CD4-positive, alpha-beta T cell treated with Interleukin-6 for 4 hours (primary cell): ENCODE measurements at places on chromosomes 2 and 18.

DNA sequence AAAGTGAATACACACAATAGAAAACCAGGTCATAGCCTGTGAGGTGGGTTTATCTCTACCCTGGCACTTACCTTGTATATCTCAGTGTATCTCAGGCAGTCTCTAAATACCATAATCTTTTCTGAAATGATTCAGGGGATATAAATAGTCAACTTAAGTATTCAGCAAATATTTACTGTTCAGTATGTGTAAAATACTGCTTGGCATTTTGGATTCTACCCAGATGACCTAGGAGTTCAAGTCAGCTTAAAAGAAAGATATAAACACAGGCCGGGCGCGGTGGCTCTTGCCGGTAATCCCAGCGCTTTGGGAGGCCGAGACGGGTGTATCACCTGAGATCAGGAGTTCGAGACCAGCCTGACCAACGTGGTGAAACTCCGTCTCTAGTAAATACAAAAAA lies 23.8 kb downstream of the GRHL1 start:
- DNase-seq = no peak

- DNase-seq = peak; percentile 27
Observed at GRCh38 chr2:179096090-179096489, 46.2 kb upstream of the CCDC141 start.

DNA sequence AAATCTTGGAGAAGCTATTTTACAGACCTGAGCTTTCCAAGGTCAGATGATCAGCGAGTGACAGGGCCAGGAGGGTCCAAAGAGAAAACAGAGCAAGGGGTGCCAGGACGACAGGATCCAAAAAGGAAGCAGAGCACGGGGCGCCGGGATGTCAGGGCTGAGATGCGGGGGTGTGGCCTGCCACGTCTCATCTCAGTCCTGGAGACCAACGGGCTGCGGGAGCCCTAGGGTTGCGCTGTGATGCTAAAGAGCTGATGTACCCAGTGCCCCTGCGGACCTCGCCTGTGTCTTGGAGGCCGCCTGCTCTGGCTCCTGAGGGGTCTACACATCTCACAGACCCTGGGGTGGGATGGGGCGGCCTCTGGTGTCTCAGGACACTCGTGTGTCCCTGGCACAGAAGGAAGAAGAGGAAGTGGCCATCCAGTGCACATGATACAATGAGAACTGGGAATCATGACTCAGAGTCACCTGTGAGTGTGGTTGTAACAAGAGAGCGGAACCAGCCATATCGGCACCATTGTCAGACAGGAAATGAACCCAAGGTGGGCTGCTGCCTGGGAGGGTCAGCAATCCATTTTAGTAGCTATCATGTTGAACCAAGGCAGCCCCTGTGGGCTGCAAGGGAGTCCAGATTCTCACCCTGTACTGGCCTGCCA lies 97.8 kb downstream of the MYT1L start:
- no peak for DNase-seq

DNA sequence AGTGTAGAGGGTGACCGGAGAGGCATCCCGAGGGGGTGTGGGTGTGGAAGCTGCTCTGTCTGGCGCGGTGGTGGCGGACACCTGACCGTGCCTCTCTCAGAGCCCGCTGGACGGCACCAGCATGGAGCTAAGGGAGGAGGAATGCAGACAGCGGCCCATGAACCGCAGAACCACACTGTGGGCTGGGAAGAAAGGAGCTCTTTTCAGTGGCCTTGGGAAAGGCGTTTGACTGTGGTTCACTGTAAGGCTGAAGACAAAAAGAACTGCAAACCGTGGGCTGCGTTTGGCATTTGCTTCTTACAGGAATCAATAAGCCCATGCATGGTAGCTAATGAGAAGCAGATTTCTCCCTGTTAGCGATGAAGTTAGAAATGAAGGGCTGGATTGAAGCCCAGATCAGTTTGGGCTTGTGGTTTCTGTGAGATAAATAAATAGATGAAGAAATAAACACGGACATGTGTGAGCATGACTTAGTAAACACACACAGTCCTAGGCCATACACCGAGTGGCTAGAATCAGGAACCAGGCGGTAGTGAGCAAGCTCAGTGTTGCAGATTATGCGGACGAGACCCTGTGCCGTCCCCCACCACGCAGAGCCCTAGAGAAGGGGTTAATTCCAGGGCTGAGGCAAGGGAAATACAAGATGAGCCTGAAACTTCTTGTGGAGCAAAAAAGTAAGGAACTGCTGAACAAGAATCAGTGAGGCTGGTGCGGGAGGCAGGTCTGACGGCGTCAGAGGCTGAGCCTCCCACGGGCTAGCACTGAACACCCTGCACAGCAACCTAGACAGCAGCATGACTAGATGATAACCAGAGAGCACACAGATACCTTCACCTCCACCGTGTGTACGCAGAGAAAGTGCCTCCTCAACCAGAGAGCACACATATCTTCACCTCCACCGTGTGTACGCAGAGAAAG lies 29.3 kb upstream of the NFATC1 start:
- no peak for DNase-seq

- DNase-seq = no peak
Observed at GRCh38 chr18:23183411-23184150, 48.3 kb downstream of the CABLES1 start.

- DNase-seq = no peak
Observed at GRCh38 chr18:3084206-3084605, 71.3 kb upstream of the LPIN2 start.

DNA sequence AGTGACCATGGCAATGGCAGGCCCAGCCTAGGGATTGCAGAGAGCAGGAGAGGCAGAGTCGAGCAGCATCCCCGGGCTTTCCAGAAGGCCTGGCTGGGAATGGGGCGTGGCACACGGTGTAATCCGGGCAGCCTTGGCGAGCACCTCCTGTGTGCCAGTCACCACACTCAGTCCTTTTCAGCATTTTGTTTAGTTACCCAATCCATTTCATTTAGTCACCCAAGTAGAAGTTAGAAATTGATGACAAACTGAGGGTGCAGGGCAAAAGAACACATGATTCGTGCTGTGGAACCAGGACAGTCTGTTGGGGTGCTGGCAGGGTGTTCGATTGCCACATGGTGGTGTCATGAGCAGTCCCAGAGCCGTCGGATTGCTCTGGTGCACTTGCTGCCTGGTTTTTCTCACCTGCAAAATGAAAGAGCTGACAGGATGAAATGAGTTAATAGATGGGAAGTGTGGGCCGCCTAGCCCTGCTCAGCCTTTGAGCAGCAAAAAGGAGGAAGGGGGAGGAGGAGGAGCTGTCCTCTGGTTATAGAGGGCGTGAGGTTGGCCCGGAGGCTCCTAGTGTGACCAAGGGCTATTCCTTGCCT lies 299.4 kb downstream of the AGAP1 start:
- no peak for DNase-seq

DNA sequence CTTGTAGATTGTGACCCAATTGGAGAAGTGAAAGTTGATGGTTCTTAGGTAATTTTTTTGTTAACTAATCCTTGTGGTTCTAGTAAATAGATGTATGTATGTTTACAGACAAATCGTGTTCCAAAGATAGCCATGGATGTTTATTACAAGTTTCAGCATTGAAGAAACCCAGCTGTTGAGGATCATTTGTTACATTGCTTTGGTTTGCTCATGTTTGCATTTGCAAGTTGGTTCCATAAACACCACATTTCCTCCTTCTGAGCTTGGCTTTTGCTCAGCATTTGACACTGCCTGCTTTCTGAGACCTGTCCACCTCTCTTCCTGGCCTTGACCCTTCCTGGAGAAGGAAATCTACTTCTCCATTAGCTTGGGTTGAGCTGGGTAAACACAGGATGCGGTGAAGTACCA lies 1.8 kb upstream of the CCDC68 start:
- no peak for DNase-seq

- no peak for DNase-seq
Observed at GRCh38 chr2:135664623-135665068, 77.0 kb upstream of the UBXN4 start.

GRCh38 chr2:183229386-183229785 lies 105.1 kb downstream of the NUP35 start:
- DNase-seq = no peak

DNA sequence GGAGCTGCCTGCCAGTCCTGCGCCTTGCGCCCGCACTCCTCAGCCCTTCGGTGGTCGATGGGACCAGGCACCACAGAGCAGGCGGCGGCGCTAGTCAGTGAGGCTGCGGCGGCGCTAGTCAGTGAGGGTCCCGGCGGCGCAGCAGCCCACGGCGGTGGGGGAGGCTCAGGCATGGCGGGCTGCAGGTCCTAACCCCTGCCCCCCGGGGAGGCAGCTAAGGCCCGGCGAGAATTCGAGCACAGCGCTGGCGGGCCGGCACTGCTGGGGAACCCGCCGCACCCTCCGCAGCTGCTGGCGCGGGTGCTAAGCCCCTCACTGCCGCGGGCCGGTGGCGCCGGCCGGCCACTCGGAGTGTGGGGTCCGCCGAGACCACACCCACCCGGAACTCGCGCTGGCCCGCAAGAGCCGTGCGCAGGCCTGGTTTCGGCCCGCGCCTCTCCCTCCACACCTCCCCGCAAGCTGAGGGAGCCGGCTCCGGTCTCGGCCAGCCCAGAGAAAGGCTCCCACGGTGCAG lies 867.4 kb downstream of the DSC3 start:
- no peak for DNase-seq

DNA sequence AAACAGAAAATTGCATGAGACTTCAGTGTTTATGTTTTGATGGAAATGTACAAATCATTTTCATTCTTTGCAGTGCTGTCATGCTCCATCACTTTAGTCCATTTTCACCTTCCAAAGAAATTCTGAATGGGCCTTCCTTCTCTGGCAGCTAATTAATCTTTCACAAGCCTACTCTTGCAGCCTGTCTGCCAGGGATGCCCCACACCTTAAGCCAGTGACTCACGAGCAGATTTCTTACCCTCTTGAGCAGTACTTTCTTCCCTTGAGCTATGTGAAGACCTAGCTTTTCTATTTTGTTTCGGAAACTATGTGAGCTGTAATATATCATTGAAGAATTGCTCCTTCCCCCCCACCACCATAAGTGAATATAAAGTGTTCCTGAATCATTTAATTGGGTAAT lies 404.3 kb upstream of the VWC2L start:
- DNase-seq = no peak

DNA sequence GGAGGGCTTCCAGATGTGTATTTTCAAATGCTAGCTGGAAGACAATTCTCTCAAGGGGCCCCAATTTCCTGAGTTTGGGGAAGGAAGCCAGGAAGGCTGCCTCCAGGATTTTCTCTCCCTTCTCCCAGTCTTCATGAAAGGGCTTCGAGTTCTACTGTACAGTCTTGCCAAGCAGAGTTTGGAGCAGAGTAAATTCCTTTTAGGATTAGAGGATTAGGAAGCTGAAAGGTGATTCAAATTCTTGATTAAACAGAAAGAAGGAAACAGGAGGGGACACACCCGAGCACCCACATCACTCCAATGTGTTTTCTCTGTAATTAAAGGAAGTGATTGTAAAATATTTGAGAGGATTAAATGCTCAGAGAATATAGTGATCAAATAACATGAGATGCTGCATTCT lies 217.8 kb downstream of the SETBP1 start:
- DNase-seq = no peak

DNA sequence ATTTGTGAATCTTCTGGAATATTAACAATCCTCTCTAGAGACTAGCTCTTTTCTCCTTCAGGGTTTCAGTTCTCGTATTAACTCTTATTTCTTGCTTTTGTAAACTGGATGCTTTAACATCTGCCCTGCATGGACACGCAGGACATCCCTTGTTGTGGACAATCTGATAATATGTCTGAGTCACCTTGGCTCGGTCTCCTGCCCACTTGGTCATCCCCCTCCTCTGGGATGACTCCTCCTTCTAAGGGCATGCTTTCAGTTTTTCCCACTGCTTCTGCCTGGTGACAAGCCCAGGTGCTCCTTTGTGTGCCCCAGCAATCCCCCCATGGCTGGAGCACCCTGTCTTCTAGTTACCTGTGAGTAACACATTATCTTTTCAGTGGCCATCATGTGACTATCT lies 460.5 kb downstream of the DSC3 start:
- DNase-seq = no peak

- no peak for DNase-seq
Observed at GRCh38 chr2:133262893-133263292, 305.4 kb downstream of the NCKAP5 start.

GRCh38 chr2:29014331-29014730 lies 33.2 kb downstream of the TOGARAM2 start:
- DNase-seq = no peak

DNA sequence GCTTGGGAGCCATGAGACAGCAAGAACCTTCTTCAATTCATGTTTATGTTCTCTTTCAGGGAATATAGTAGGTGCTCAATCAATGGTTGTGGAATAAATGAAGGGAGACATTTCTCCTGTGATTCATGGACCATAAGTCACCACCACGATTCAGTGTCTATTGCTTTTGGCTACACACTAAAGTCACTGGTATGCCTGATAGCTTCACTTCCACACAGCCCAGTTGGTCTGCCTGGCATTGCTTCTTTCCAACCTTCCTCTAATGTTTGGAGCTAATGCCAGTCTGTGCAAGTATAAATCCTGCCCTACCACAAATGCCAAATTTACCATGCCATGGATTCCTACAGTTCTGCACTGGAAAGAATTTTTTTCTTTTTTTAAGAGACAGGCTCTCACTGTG lies 1.3 kb upstream of the CXCR1 start:
- no peak for DNase-seq

GRCh38 chr2:15177103-15177502 lies 384.0 kb downstream of the NBAS start:
- DNase-seq = peak; percentile 60

DNA sequence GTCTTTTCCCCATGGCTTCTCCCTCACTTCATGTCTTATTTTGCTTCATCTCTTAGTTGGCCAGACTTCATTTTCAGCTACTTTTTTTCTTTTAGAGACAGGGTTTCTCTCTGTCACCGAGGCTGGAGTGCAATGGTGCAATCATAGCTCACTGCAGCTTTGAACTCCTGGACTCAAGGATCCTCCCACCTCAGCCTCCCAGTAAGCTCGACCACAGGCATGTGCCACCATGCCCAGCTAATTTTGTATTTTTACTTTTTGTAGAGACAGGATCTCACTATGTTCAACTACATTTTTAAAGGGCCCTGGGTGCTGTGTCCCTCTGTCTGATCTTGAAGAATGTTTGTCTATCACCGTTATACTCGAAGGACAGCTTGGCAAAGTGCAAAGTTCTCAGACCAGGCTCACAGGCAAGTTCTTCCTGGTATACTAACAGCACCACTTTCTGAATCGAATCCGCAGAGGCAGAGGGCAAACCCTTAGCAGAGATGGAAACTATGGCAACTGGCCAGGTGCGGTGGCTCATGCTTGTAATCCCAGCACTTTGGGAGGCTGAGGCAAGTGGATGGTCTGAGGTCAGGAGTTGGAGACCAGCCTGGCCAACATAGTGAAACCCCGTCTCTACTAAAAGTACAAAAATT lies 60.9 kb downstream of the SOWAHC start:
- no peak for DNase-seq

- DNase-seq = no peak
Observed at GRCh38 chr2:104852090-104852666, 1.7 kb upstream of the POU3F3 start.

GRCh38 chr2:237859082-237859433 lies 365 bp upstream of the RAMP1 start:
- DNase-seq = no peak

- no peak for DNase-seq
Observed at GRCh38 chr2:187168720-187169713, 279.0 kb downstream of the CALCRL start.
